ENCODE measurements at places on chromosomes 3 and 15. TPM values are rescaled to one million over a fixed set of nuclear protein-coding genes. Genes with fewer than 3 reads are reported as not detected.

Gene MRPL3
- 113 TPM for total RNA-seq

GRCh38 chr15:49288391-49288790, 118.3 kb downstream of the GALK2 start:
- H3K36me3 ChIP-seq, result no peaks in the 10 kb centered on the region
- no peak overlapping the region for H3K4me3 ChIP-seq
- DNase-seq, result no peak
- H3K4me1 ChIP-seq, result no peaks in the 10 kb centered on the region
- no peak overlapping the region for H3K27ac ChIP-seq
- no peaks in the 10 kb centered on the region for H3K27me3 ChIP-seq

Gene P2RY1
- total RNA-seq, result 14.0 TPM

- H3K36me3 ChIP-seq, result no peaks in the 10 kb centered on the region
- DNase-seq, result peak; percentile 53
- peaks cover 11% of the 10 kb centered on the region for H3K4me1 ChIP-seq
- no peak overlapping the region for H3K27ac ChIP-seq
Observed at GRCh38 chr15:88258093-88258641, 1.6 kb upstream of the NTRK3 start.

Gene GHSR
- not detected for total RNA-seq

Gene ACOX2
- total RNA-seq, result 26.2 TPM

DNA sequence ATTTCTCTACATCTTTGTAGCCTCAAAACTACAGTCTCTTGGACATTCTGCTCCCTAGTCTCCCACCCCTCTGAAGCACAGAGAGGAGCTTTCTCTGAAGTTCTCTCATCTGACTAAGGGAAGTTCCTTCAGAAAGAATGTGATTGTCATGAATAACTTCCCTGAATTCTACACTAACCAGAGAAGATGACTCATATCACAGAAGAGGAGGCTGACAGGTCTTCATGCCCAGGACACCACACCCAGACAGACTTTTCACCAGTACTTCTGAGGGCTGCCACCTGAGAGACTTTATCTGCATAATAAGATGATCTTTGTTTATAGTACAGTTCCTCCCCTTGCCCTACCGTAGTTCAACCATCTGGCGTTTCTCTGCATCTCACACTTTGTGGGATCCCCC, 52.8 kb downstream of the CDIN1 start:
- no peaks in the 10 kb centered on the region for H3K4me1 ChIP-seq
- no peaks in the 10 kb centered on the region for H3K27me3 ChIP-seq
- no peak overlapping the region for H3K4me3 ChIP-seq

DNA sequence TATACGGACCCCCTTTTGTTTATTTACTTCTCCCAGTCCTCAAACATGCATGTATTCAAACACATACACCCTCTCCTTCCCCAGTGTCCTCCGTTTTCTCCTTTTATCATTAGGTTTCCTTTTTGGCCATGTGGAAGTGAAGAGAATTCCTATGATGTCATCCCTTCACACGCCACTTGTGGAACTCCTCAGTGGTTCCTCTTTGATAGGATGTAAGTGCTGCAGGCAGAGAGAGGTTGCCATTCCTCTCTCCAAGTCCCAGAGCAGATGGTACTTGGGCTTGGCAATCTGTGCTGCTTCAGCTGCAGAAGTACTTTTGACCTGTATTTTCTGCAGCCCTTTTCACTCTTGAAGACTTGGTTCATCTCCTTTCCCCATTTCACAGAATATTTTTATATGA, 32.9 kb upstream of the CRTC3 start:
- H3K4me1 ChIP-seq, result no peaks in the 10 kb centered on the region
- DNase-seq, result no peak
- no peak overlapping the region for H3K4me3 ChIP-seq
- H3K27me3 ChIP-seq, result no peaks in the 10 kb centered on the region
